Prostate gland (tissue), 2 donors: ENCODE measurements at places on chromosomes 6 and 20. TPM values are rescaled to one million over a fixed set of nuclear protein-coding genes. Genes with fewer than 3 reads are reported as not detected.

Gene DPPA5
- total RNA-seq: 4.1 TPM

Gene SCGN
- not detected for total RNA-seq

Gene GRM1
- total RNA-seq: not detected

Gene SLC22A1
- 4.4 TPM for total RNA-seq

Gene HMGCLL1
- total RNA-seq: 5.7 TPM

Gene STMND1
- not detected for total RNA-seq

Gene C20orf144
- 0.91 TPM for total RNA-seq

Gene RSPH3
- 19.4 TPM for total RNA-seq

Gene MYB
- 7.2 TPM for total RNA-seq

Gene MPIG6B
- 0.74 TPM for total RNA-seq

Gene THBD
- 88.4 TPM for total RNA-seq

Gene HS3ST5
- total RNA-seq: 0.34 TPM

Gene APCDD1L
- total RNA-seq: 0.23 TPM

Gene ULBP3
- 28.9 TPM for total RNA-seq

Gene RHAG
- total RNA-seq: not detected

Gene SMPDL3A
- 30.7 TPM for total RNA-seq

Gene TREML4
- total RNA-seq: not detected

Gene MUCL3
- not detected for total RNA-seq

Gene CST1
- total RNA-seq: 1.2 TPM
